ENCODE measurements at places on chromosomes 5 and 9.

DNA sequence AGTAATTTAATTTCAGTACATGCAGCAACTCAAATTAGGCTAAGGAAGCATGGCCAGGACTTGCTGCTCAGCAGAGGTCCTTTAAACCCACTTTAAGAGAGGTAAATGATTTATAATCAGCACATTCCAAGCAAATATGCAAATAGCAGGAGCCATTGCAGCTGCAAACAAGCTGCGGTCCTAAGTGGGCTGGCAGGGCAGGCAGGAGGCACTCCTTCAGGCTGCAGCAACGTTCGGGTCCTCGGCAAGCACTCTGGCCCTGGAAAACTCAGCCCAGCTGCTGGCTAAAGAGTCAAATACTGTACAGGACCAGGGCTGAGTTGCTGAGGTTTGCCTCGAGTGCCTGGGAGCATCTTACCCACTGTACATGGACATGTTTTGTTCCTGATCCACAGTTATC, 126.9 kb downstream of the FSTL4 start:
- DNase-seq = no peak

- no peak for DNase-seq
These were observed 345.9 kb upstream of the RIOK2 start for GRCh38 chr5:97528941-97529340.

DNA sequence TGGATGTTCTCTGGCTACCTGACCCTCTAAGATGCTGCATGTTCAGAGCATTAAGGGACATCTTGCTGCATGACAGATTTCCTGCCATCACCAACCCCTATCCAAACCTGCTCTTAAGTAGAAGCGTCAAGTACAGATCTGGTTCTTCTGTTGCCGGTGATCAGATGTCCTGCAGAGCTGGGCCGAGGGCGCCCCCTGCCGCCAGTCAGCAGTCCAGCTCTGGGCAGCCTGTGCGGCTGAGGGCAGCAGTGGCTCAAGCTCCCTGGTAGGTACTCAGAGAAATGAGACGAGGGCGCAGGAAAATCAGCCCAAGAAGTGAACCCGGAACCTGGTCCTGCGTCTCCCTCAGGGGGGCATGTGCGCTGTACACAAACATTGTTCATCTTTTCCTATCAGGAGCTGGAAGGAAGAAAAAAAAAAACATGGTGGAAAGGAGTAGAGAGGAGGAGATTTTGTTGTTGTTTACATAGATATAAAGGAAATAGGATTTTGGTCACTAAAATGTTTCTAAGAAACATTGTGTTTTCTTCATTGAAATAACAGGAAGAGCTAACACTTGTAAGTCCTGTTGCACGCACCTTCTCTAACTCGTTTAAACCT, 95.8 kb downstream of the CFAP90 start:
- peak; percentile 39 for DNase-seq

- DNase-seq = no peak
These were observed 3.1 kb upstream of the EEIG1 start for GRCh38 chr9:127983847-127984289.

- peak; percentile 66 for DNase-seq
These were observed 8.8 kb upstream of the TRAF1 start for GRCh38 chr9:120935383-120935857.

DNA sequence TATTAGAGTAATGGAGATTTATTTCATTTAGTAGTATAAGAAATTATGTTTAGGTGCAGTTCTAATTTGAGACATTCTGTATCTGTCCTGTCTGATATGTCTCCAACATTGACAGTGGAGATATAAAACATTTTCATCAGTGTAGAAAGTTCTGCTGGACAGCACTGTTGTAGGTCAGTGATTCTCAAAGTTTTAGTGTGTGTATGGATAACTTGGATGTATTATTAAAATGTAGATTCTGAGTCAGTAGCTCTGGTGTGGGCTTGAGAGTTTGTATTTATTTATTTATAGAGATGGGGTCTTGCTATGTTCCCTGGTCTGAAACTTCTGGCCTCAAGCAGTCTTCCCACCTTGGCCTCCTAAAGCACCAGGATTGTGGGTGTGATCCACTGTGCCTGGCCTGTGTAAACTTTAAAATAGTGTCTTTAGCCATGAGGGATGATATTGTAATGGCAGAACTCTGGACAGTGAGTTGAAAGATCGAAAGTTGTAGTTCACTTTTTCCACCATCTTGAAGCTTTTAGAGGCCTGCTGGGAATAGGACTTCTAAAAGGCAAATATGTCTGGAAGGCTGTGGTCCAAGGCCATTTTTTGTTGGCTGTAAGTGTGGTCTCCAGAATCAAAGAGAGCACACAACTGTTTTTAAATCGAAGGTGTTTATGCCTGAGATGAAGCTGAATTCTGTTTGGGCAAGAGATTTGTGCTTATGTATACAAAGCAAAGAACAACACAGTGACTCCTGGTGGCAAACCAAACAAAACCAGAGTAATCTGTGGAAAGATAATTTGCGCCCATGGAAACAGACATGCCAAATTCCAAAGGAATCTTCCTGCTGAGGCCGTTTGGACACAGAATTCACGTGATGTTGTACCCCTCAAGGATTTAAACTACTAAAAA, 12.4 kb downstream of the UBAP1 start:
- no peak for DNase-seq

Data from amygdala (tissue), 56 donors.